GM23338 (cell line): ENCODE measurements at places on chromosomes 7 and 10. TPM values are rescaled to one million over a fixed set of nuclear protein-coding genes. Genes with fewer than 3 reads are reported as not detected.

The RELN gene
- total RNA-seq = 0.19 and 0.76 TPM in 2 replicates

The EPO gene
- 0.89 TPM in 1 of 2 replicates, not detected in the other for total RNA-seq

The PRSS1 gene
- not detected in 2 replicates for total RNA-seq

The GNAT3 gene
- not detected in 2 replicates for total RNA-seq

The ELFN1 gene
- total RNA-seq = 3.5 and 5.0 TPM in 2 replicates

- peak; percentile 74 for DNase-seq
These were observed 732 bp downstream of the FAS start for GRCh38 chr10:88991161-88991898.

DNA sequence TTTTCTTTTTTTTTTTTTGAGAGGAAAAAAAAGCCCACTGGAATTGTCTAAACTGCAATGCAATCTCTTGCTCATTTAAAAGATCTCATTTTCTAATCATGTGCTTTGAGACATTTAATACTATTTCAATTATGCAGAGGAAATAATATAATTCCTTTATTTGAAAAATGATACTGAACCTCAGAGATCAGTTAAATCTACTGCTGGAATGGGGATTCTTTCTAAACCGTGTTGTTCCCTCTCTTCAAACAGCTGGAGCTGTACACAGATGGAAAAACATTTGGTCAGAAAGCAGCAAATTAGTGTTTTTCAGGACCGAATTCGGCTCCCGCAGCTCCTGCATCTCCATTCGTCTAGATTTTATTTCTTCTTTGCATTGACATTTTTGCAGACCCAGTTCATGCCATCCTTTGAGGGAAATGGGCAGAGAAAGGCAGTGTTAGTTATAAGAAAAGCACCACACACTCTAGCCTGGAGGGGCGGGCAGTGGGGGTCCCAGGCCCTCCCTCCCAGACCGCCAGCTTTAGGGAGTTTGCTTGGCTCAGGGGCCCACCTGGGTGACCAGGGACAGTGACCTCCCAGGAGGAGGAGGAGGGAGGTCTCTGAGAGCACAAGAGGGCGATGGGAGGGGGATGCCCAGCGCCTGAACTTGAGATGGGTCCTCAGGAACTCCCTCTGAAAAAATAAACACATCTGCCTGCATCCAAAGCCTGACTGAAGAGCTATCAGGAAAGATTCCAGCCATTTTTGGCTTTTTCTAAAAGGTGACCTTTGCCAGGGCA is 32.4 kb downstream of the TRIM8 start:
- DNase-seq = no peak

DNA sequence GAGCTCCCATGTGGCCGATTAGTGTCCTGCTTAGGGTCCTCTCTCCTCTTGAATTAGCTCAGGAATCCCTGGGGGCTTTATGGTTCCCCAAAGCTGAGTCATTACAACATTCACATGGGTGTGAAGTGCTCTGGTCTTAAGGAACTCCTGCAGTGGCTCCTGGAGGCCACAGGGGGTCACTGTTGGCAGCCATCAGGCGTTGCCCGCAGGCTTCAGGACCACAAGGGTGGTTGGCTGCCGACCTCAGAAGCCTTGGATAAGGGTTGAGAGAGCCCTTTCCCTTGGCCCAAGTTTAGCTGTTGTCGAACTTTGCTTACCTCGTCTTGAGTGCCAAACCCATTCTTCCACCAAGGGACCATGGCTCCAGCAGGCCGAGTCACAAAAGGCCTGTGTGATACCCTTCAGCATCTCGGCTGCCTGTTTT is 61.7 kb downstream of the SH2D4B start:
- DNase-seq = peak; percentile 92

DNA sequence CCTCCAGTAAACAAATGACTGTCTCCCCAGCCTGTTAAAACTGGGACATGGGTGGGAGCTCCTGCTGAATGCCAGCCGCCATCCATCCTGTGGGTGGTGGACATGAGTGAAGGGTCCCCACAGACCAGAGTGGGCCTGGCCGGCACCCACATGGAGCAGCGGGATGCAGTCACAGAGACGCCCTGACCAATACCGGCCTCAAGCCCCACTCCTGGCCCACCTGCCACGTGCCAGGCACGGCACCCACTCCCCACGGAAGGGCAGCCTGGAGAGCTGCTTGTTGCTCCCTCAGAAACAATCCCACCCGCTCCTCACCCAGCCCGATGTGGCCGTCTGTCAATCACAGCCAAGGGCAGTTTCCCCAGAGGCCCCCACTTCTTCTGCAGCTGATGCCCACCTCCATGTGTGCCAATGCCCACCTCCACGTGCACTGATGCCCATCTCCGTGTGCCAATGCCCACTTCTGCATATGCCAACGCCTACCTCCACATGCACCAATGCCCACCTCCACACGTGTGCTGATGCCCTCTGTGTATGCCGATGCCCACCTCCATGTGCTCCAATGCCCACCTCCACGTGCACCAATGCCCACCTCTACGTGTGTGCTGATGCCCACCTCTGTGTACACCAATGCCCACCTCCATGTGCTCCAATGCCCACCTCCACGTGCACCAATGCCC is 42.8 kb upstream of the DNAAF5 start:
- no peak for DNase-seq

GRCh38 chr10:14215641-14216040 is 115.1 kb downstream of the FRMD4A start:
- DNase-seq = no peak

DNA sequence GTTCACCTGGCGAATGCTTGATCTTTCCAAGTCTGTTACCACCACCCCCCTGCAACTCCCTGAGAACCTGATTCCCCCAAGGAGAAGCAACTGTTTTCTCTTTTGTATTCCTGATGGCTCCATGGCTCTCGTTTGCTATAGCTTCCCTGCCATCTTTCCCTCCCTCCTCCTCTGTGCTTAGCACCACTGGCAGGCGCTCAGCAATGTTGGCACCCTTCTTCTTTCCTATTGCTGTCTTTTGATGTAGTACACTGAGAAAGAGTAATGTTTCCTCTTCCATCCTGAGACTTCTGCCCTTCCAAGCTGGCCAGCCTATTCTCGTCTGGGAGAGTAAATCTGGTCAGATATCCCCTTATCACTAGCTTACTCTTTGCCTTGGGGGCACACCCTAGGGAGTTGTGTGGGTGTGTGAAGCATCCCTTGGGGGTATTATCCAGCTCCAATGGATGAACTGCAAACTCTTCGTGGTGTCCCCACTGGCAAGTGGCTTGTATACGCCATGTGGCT is 74.0 kb downstream of the BMPER start:
- no peak for DNase-seq

- no peak for DNase-seq
These were observed 644 bp upstream of the ABI1 start for GRCh38 chr10:26861205-26861998.

DNA sequence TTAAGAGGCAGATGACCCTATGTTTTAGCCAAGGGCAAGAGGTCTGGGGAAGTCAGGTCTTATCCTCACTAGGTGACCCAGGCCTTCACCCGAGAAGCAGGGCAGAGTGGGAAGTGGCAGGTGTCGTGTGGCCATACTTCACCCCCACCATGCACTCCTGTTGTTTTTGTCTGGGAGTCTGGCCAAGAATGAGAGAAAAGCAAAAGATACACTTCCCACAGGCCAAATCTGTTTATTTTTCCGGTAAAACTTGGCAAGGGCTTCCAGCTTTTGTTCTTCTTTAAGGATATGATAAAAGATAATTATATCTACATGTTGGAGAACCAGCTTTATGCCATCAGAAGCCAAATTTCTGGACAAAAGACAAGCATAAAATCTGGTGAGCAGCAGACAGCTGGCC is 137.4 kb upstream of the CDC14C start:
- no peak for DNase-seq

DNA sequence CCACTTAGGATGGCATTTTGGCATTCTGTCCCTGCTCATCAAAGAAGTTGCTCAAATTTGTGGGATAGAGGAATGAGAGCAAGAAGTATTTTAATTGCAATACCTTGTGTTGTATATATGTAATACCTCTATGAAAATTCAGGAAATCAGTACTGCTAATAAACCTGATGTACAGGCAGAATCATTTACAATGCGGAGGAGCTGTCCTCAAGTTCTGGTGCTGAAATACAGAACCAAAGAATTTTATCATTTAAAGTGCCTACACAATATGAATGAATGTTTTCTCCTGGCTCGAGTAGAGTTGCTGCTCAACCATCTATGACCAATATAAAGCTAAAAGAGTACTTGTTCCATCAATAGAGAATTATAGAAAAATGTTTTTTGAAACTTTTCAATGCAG is 305.8 kb downstream of the PLXNA4 start:
- peak; percentile 47 for DNase-seq

GRCh38 chr10:76034353-76035205 is 603.2 kb downstream of the LRMDA start:
- DNase-seq = no peak

GRCh38 chr7:50650057-50650664 is 85.0 kb upstream of the DDC start:
- DNase-seq = no peak

GRCh38 chr7:134690016-134690415 is 43.4 kb downstream of the BPGM start:
- no peak for DNase-seq

GRCh38 chr7:85528581-85528980 is 341.7 kb upstream of the SEMA3D start:
- no peak for DNase-seq

DNA sequence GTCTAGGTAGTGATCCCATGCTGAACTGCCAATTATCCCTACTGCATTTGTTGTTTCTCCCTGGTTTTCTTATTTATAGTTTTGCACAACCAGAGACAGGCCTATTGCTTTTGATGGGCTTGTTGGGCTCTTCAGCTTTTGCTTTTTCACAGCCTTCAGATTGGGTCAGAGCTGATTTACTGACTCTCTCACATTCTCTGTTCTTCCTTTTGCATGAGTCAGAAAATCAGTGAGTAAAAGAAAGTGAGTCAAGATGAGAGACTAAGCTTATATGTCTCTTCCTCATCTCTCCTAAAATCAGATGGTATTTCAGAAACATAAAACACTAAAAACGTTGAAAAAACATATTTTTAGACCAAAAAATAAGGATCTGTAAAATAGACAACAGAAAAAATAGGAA is 1135.4 kb downstream of the XPNPEP1 start:
- no peak for DNase-seq

DNA sequence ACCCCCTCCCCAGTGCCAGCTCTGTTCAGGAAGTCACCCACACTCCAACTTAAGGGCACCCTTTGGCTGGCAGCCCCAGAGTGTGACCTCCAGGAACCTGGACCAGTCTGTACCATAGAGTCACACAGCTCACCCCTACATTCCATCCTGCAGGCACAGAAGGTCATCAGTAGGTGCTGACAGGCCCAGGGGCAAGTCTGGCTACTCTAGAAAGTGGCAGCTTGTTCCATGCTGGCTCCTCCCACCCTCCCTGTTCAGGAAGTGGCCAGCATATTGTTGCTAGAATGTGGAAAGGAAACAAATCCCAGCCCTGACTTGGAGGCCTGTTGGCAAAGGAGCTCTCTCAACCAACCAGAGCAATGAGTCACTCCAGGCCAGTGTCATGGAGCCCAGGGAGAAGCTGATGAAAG is 3.2 kb upstream of the NCOA4 start:
- no peak for DNase-seq
